ENCODE measurements at places on chromosomes 11 and 22. TPM values are rescaled to one million over a fixed set of nuclear protein-coding genes. Genes with fewer than 3 reads are reported as not detected.

The MRE11 gene
- total RNA-seq: 16.2 TPM

The MMP27 gene
- total RNA-seq: not detected

The GALNT18 gene
- total RNA-seq: 18.4 TPM

The MYEOV gene
- 92.4 TPM for total RNA-seq

The GAL3ST1 gene
- 8.6 TPM for total RNA-seq
